AG10803 (cell line): ENCODE measurements at places on chromosomes 4 and X.
A peak's percentile ranks its signal among the peaks of the same experiment; 100 is the strongest.

DNA sequence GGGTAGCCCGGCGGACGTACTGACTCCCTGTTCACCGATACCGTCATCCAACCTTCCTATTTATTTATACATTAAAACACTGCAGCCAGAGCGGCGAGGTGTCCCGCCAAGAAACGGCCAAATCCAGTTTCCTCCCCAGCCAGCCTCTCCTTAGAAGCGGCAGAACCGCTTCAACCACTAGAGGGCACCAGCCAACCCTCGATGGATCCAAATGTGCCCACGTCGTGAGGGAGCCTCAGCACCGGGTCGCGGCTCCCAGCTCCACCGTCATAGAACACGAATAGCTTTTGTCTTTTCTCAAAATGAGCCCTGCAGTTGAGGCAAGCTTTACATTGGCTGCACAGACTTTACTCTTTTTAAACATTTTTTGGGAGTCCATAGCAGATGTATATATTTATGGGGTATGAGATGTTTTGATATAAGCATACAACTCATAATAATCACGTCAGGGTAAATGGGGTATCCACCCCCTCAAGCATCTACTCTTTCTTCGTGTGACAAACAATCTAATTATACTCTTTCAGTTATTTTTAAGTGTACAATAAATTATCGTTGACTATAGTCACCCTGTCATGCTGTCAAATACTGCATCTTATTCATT is 13.0 kb upstream of the HELT start:
- peak; percentile 64 for DNase-seq

- DNase-seq: no peak
Observed at GRCh38 chr4:6182376-6183280, 17.7 kb downstream of the JAKMIP1 start.

- no peak for DNase-seq
Observed at GRCh38 chrX:39335513-39336235, 534.4 kb downstream of the MID1IP1 start.

DNA sequence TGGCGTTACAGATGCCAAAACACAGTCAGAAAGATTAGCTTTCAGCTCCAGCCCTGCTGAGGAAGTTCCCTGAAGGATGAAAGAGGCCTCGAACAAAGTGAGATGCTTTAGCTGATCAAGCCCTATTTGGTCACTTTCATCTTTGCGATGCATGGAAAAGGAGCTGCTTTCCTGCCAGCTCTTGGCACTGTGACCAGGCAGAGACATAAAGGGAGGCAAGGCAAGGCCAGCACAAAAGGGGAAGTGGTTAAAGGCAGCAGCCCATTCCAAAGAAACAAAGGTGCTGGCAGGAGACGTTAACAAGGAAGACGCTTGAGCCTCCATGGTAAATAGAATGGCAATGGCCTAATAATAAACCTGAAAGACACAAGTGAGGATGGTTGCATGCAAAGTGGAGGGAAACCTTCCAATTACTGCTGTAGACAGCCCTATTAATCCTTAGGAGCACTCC is 617.1 kb upstream of the INTU start:
- DNase-seq: no peak
